ENCODE measurements at places on chromosomes 1 and 21. TPM values are rescaled to one million over a fixed set of nuclear protein-coding genes. Genes with fewer than 3 reads are reported as not detected.

Gene CNIH3
- 15.7 TPM for total RNA-seq

Gene DEPDC1
- total RNA-seq = 8.8 TPM

Gene MYCL
- under 0.01 TPM for total RNA-seq

Gene PNRC2
- total RNA-seq = 91.7 TPM

Gene C1QC
- not detected for total RNA-seq

Gene HUNK
- total RNA-seq = under 0.01 TPM

Gene NUF2
- 0.51 TPM for total RNA-seq

Gene TDRD5
- not detected for total RNA-seq

Gene ADAMTS5
- total RNA-seq = 3.9 TPM

Gene PLA2G4A
- total RNA-seq = 3.9 TPM

- DNase-seq = no peak
- H3K27me3 ChIP-seq = no peaks in the 10 kb centered on the region
- H3K36me3 ChIP-seq = no peaks in the 10 kb centered on the region
- no peak overlapping the region for H3K4me3 ChIP-seq
Observed at GRCh38 chr1:88291611-88292354, 392.3 kb upstream of the PKN2 start.

- H3K27me3 ChIP-seq = no peaks in the 10 kb centered on the region
- DNase-seq = peak; percentile 48
- H3K36me3 ChIP-seq = no peaks in the 10 kb centered on the region
- peak overlapping the region; percentile 86 for H3K27ac ChIP-seq
Observed at GRCh38 chr1:51899022-51899421, 20.5 kb upstream of the NRDC start.

DNA sequence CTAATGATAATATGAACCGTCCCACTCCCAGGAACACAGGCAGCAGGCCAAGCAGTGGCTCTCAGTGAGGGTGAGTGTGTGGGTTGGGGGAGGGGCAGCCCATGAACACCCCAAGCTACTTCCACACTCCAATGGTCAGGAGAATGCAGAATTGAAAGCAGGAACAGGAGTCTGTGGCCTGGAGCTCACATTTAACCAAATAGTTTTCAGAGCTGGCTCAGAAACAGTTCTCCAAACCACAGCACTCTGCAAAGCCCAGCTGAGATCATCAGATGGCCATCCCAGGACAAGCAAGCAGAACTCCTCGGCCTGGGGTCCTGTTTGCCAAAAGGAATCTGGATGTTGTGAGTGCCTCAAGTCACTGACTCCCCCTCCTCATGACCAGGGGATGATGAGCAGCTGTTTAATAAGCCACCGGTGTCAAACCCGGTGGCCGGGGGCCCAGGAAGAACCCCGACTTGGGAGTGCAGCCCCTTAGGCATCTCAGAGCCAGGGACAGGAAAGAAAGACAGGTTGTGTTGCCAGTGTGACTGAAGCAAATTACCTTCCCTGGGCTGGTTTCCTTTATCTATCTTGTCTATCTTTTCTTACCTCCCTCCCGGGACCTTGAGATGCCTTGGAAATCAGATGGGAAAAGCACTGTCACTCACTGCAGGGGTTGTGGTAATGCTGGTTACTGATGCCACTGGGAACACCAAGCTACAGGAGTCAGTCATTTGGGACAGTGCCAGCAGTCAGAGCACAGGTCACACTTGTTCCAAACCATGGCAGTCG lies 20.4 kb downstream of the DEGS1 start:
- peaks cover 11% of the 10 kb centered on the region for H3K4me1 ChIP-seq
- H3K27ac ChIP-seq = peak overlapping the region; percentile 1
- H3K36me3 ChIP-seq = no peaks in the 10 kb centered on the region
- H3K27me3 ChIP-seq = no peaks in the 10 kb centered on the region

DNA sequence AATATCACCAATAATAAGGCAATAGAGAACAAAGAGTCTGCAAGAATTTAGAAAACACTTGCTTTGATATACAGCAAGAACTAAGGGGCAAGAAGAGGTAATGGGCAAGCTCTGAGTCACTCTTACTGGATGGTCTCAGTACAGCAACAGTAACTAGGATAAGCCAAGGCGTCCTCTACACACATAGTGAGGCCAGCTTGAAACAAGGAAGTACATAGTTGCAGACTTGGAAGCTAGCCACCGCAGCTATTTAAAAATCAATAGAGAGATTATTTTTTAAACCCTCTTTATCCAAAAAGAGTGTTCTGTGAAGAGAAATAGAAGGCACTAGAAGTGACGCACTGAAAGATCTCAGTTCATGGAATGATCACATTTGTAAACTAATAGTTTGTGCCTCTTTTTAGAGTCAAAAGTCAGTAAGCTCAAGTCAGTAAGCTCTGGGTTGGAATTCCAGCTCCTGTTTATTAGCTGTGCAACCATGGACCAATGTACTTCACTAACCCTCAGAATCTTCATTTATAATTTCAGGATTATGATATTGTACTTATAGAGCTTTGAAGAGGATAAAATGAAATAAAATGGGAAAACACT lies 118.6 kb downstream of the AKT3 start:
- DNase-seq = peak; percentile 85
- no peak overlapping the region for H3K27ac ChIP-seq
- peaks cover 3% of the 10 kb centered on the region for H3K36me3 ChIP-seq
- H3K27me3 ChIP-seq = no peaks in the 10 kb centered on the region

- DNase-seq = no peak
- no peaks in the 10 kb centered on the region for H3K27me3 ChIP-seq
- H3K36me3 ChIP-seq = no peaks in the 10 kb centered on the region
- H3K4me1 ChIP-seq = no peaks in the 10 kb centered on the region
- no peak overlapping the region for H3K27ac ChIP-seq
Observed at GRCh38 chr1:185693654-185694053, 40.5 kb upstream of the HMCN1 start.

GRCh38 chr1:59595774-59596173 lies 219.0 kb upstream of the HOOK1 start:
- H3K27me3 ChIP-seq = no peaks in the 10 kb centered on the region
- H3K4me3 ChIP-seq = no peak overlapping the region
- peak; percentile 54 for DNase-seq
- no peaks in the 10 kb centered on the region for H3K36me3 ChIP-seq
- H3K27ac ChIP-seq = peak overlapping the region; percentile 3
- H3K4me1 ChIP-seq = peaks cover 6% of the 10 kb centered on the region

DNA sequence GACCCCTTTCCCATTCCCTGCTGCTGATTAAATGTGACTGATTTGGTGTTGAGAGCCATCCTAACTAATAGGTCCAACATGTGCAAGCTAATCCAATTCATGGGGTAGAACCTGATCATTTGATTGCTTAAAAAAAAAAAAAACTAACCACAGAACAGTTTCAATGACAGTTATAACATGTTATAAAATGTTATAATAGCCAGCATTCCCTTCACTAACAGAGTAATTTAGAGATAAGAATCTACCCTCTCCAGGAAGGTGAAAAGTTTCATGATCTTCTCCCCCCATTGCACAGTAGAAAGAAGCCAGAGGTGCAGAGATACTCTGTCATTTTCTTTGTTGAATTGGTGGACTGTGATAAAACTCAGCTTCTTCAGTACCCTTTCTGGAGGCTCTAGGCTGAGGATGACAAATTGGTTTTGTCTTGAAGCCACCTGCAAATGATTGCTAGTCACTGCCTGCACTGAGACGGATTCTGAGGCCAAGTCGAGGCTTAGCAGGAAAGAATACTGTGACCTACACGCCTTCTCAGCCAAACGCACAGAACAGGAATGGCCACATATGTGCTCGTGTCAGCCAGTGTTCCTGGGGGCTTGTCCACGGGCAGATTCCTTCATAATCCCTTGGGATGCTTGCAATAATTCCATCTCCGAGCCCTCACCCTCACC lies 215.7 kb upstream of the IRF2BP2 start:
- no peaks in the 10 kb centered on the region for H3K4me1 ChIP-seq
- no peak for DNase-seq
- H3K27me3 ChIP-seq = peaks cover 14% of the 10 kb centered on the region
- no peaks in the 10 kb centered on the region for H3K36me3 ChIP-seq
- H3K27ac ChIP-seq = no peak overlapping the region
- no peak overlapping the region for H3K4me3 ChIP-seq

GRCh38 chr1:86470859-86471258 lies 2.1 kb downstream of the CLCA1 start:
- H3K27ac ChIP-seq = no peak overlapping the region
- H3K36me3 ChIP-seq = no peaks in the 10 kb centered on the region
- H3K27me3 ChIP-seq = no peaks in the 10 kb centered on the region
- no peaks in the 10 kb centered on the region for H3K4me1 ChIP-seq
- no peak overlapping the region for H3K4me3 ChIP-seq

- no peak overlapping the region for H3K4me3 ChIP-seq
- no peak for DNase-seq
- H3K36me3 ChIP-seq = no peaks in the 10 kb centered on the region
- no peak overlapping the region for H3K27ac ChIP-seq
- no peaks in the 10 kb centered on the region for H3K27me3 ChIP-seq
- H3K4me1 ChIP-seq = peaks cover 13% of the 10 kb centered on the region
Observed at GRCh38 chr1:7225711-7226505, 440.7 kb downstream of the CAMTA1 start.

- DNase-seq = peak; percentile 16
- H3K27me3 ChIP-seq = no peaks in the 10 kb centered on the region
- no peak overlapping the region for H3K27ac ChIP-seq
- H3K36me3 ChIP-seq = no peaks in the 10 kb centered on the region
- H3K4me3 ChIP-seq = no peak overlapping the region
Observed at GRCh38 chr1:208980605-208981004, 602.9 kb upstream of the CAMK1G start.

DNA sequence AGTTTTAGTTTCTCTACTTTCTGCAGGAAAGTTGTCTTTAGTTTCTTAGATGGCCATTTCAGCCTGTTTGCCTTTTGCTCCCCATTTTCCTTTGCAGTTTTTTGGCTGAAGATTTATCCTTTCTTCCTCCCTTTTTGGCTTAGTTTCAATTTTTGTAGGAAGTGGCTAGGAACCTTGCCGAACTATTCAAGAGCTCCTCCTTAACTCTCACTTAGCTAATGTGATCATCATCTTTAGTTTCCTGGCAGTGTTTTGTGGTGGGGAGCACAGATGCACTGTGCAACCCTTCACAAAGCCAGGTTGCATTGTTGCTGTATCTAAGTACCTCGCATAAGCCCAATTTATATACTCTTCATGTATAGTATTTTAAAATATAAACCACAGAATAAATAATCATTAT lies 28.8 kb upstream of the CCDC181 start:
- DNase-seq = no peak
- H3K27ac ChIP-seq = no peak overlapping the region
- no peak overlapping the region for H3K4me3 ChIP-seq
- no peaks in the 10 kb centered on the region for H3K27me3 ChIP-seq

DNA sequence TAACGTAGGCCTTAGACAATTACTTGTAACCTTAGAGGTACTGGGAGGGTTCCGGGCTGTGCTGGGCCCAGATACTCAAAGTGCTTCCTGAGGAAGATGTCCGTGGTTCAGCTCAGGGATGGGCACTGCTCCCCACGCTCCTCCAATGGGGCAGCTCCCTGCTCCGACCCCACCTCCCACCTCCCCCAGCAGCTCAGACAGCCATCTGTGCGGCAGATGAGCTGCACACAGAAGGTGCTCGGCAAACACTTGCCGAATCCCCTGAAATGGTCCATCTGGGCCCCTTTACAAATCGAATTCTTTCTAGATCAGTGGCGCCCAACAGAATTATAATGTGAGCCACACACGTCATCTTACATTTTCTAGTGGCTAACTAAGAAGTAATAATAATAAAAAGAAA lies 242.4 kb upstream of the RAB4A start:
- H3K4me1 ChIP-seq = no peaks in the 10 kb centered on the region
- H3K4me3 ChIP-seq = no peak overlapping the region
- no peaks in the 10 kb centered on the region for H3K27me3 ChIP-seq

- H3K27me3 ChIP-seq = no peaks in the 10 kb centered on the region
- no peak overlapping the region for H3K27ac ChIP-seq
- peak; percentile 22 for DNase-seq
Observed at GRCh38 chr21:40531431-40532110, 315.4 kb downstream of the DSCAM start.

GRCh38 chr1:3249631-3250501 lies 180.9 kb downstream of the PRDM16 start:
- no peak overlapping the region for H3K27ac ChIP-seq
- DNase-seq = no peak
- H3K27me3 ChIP-seq = no peaks in the 10 kb centered on the region
- no peaks in the 10 kb centered on the region for H3K4me1 ChIP-seq

- H3K4me3 ChIP-seq = no peak overlapping the region
- no peaks in the 10 kb centered on the region for H3K4me1 ChIP-seq
- no peak for DNase-seq
- no peak overlapping the region for H3K27ac ChIP-seq
Observed at GRCh38 chr21:41245509-41246135, 71.0 kb upstream of the FAM3B start.

- H3K27me3 ChIP-seq = no peaks in the 10 kb centered on the region
- no peak for DNase-seq
- H3K4me3 ChIP-seq = no peak overlapping the region
Observed at GRCh38 chr1:212190169-212190568, 95.0 kb upstream of the PPP2R5A start.

DNA sequence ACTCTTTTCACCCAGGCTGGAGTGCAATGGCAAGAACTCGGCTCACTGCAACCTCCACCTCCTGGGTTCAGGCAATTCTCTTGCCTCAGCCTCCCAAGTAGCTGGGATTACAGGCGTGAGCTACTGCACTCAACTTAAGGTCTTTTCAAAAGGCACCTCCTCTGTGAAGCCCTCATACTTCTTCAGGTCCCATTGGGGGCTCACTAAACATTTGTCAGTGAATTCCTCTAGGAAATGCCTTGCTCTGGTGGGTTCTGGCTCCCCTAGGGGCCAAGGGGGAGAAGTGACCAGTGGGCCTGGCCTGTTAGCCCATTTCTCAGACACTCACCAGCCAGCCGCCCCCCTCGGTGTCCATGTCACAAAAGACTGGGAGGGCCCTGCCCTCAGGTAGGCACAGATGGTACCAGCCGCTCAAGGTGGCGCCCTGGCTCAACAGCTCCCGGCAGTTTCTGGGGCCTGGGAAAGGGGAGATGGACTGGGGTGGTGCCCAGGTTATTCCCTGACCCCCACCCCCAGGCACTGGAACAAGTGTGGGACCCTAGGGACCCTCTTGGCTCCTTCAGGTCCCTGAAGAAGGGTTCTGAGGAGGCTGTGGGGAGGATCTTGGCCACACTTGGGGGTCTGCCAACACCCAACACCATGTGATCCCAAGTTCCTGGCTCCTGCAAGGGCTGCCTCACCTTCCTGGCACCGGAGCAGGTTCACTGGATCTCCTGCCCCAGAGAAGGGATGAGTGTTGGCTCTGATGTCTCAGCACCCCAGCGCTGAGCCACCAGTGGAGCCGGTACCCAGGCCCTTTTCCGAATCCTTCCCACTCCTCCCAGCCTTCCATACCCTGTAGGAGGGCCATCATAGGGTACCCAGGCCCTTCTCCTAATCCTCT lies 1.6 kb downstream of the FCN3 start:
- peaks cover 4% of the 10 kb centered on the region for H3K27me3 ChIP-seq
- H3K27ac ChIP-seq = no peak overlapping the region
- no peak overlapping the region for H3K4me3 ChIP-seq
- no peak for DNase-seq

All from fibroblast of lung (primary cell).